Testis (tissue), 5 donors: ENCODE measurements at places on chromosomes 3 and 15. TPM values are rescaled to one million over a fixed set of nuclear protein-coding genes. Genes with fewer than 3 reads are reported as not detected.

DNA sequence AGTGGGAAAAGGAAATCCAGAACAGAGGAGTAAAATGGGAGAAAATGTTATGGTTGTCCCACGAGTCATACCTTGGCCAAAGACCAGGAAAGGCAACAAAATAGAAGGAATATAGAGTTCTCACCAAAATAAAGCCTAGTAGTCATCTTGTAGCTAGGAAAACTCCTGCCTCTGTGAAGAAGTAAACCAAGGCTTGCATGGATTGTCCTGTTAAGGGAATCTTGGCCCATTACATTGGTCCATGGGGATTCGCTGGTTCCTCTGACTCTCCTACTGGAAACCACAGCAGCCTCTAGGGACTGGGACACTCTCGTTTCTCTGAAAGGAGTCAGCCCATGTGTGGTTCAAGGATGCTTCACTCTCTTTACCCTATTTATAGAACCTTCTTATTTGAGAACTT is 62.9 kb upstream of the FNDC3B start:
- no peak overlapping the region for H3K4me3 ChIP-seq
- H3K4me1 ChIP-seq = no peaks in the 10 kb centered on the region
- H3K27me3 ChIP-seq = no peaks in the 10 kb centered on the region
- no peak overlapping the region for H3K27ac ChIP-seq

- DNase-seq = no peak
- no peak overlapping the region for H3K4me3 ChIP-seq
- H3K36me3 ChIP-seq = no peaks in the 10 kb centered on the region
- H3K27me3 ChIP-seq = no peaks in the 10 kb centered on the region
- H3K27ac ChIP-seq = no peak overlapping the region
- no peaks in the 10 kb centered on the region for H3K4me1 ChIP-seq
Measured at GRCh38 chr3:111589303-111590142, 5.6 kb downstream of the ZBED2 start.

DNA sequence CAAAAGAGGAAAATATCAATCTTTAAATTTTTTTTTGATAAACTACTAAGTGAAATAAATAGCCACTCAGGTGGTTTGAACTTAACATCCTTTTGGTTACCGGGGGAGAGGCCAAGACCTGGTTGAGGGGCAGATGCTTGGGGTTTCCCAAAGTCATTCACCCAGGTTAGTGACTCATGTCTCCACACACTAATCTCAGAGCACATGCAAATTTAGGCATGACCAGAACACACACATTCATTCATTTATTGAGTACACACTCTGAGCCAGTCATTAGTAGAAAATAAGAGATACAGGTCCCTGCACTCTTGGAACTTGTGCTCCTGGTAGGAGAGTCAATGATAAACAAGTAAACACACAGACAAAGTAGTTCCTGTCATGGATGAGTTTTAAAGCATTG is 7.3 kb downstream of the ILDR1 start:
- no peaks in the 10 kb centered on the region for H3K36me3 ChIP-seq
- peaks cover 3% of the 10 kb centered on the region for H3K4me1 ChIP-seq
- H3K27ac ChIP-seq = no peak overlapping the region
- no peak overlapping the region for H3K4me3 ChIP-seq
- H3K27me3 ChIP-seq = no peaks in the 10 kb centered on the region
- DNase-seq = no peak

DNA sequence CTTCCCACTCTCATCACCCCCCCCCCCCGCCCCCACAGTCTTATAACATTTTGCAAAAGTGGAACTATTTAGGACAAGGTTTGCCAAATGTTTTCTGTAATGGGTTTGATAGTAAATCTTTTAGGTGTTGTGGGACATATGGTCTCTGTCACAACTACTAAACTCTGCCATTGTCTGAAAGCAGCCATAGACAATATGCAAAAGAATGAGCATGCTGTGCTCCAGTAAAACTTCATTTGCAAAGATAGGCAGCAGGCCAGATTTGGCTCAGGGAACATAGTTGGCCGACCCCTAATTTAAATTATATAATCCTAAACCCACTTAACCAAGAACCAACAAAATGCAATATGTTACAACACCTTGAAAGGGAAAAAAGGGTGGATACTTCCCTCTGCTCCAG is 46.4 kb downstream of the TIPARP start:
- H3K36me3 ChIP-seq = no peaks in the 10 kb centered on the region
- H3K27ac ChIP-seq = no peak overlapping the region
- no peaks in the 10 kb centered on the region for H3K27me3 ChIP-seq
- H3K4me3 ChIP-seq = no peak overlapping the region
- DNase-seq = no peak

GRCh38 chr3:107432646-107433045 is 55.4 kb downstream of the CCDC54 start:
- peak overlapping the region; percentile 97 for H3K27ac ChIP-seq
- DNase-seq = no peak
- no peak overlapping the region for H3K4me3 ChIP-seq

- H3K4me3 ChIP-seq = no peak overlapping the region
- H3K27me3 ChIP-seq = no peaks in the 10 kb centered on the region
Measured at GRCh38 chr3:58668247-58668646, 1.7 kb upstream of the FAM3D start.

DNA sequence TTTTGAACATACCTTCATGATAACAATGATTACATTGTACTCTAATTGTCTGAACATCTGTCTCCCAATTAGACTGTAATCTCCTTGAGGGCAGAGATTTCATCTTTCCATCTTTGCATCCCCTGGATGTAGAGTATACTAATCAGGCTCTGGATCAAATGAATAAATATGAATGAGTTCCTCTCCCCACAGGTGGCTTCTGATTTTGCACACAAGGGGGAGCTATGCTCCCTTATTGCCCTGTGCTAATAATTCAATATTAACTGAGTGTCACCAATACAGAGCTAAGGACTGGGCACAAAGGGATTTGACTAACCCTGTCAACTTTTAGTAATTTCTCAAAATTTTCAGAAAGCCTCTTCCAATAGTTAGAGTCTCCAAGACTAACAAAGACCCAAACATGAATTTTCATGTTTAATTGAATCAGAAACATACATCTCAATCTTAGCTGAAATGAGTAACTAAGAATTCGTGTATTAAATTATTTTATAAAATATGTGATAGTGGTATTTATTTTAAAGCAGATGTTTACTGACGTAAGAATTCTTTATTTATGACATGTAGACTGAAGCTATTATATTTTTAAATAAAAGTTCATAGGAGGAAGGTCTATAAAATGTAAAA is 3.0 kb downstream of the DUOXA1 start:
- no peak overlapping the region for H3K27ac ChIP-seq
- H3K4me1 ChIP-seq = no peaks in the 10 kb centered on the region
- H3K27me3 ChIP-seq = no peaks in the 10 kb centered on the region
- H3K4me3 ChIP-seq = no peak overlapping the region
- no peak for DNase-seq

DNA sequence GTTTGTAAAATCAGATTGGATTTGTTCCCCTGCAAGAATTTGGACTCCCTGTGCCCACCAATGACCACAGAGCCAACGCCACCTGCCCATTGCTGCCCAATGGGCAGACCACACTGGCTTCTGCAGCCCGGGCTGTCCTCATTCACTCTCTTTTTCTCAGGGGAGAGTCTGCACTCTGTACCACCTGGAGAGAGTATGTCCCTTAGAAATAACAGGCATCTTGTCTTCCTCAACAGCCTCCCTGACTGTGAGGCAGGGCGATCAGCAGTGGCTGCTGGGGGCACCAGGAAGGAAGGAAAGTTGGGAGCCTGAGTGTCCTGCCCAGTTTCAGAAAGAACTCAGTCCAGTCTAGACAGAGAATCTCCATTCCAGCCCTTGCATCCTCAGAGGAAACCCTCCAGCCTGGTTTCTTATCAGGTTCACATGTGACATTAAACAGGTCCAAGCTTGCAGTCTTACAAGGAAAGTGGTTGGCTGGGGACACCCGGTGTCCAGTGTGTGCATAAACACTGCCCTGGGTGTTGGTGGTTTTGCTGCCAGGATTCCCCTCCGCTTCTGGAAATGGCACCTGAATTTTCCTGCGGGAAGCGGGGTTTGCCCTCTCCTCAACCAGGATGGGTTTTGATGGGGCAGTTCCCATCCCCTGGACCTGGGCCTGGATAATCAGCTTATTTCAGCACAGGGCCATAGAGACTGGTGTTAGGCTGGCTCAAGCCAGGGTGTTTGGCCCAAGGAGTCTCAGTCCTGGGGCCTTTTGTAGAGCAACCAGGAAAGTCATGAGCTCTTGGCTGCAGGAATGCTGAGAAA is 37.2 kb downstream of the SSUH2 start:
- H3K27ac ChIP-seq = no peak overlapping the region
- DNase-seq = peak; percentile 89
- no peaks in the 10 kb centered on the region for H3K36me3 ChIP-seq
- H3K4me3 ChIP-seq = no peak overlapping the region
- H3K4me1 ChIP-seq = peaks cover 9% of the 10 kb centered on the region

- H3K4me1 ChIP-seq = no peaks in the 10 kb centered on the region
- H3K36me3 ChIP-seq = no peaks in the 10 kb centered on the region
- no peaks in the 10 kb centered on the region for H3K27me3 ChIP-seq
- DNase-seq = no peak
- no peak overlapping the region for H3K4me3 ChIP-seq
- H3K27ac ChIP-seq = no peak overlapping the region
Measured at GRCh38 chr3:93906245-93906644, 67.5 kb downstream of the PROS1 start.

DNA sequence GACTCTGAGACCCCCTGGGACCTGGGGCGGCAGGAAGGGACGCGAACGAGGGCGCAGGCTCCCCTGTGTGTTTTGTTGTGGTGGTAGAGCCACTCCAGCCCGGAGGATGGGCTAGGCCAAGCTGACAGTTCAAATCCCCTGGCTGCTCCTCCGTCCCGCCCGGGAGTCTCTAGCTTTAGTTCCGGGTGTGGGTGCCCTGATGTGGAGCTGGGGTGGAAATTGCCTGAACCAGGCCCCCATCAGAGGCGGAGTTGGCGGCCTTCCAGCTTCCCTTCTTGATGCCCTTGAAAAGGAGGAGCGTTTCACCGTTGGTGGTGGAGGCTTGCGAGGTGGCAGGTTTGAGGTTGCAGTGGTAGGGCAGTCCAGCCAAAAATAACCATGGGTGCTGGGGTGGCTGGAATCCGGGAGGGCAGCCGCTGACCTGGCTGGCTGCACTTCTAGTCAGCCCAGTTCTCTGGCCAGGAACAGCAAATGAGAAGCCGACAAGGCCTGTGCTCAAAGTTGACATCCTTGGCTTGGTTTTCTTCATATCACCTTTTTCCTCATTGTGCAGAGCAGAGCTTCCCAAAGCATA is 817 bp downstream of the CLK3 start:
- peaks cover 33% of the 10 kb centered on the region for H3K4me1 ChIP-seq
- DNase-seq = peak; percentile 85
- H3K27ac ChIP-seq = peak overlapping the region; percentile 98
- H3K36me3 ChIP-seq = no peaks in the 10 kb centered on the region

GRCh38 chr3:150408221-150409124 is at the start of gene TSC22D2:
Gene TSC22D2, plus strand, starts transcription at chr3:150408298. Its CDS starts 1,053 bp downstream, at chr3:150409351.
- DNase-seq = peak; percentile 97
- peak within 1 kb of the TSS; percentile 100 for H3K27ac ChIP-seq
- no peaks in the 10 kb centered on the region for H3K36me3 ChIP-seq
- H3K4me3 ChIP-seq = peak within 1 kb of the TSS; percentile 84
- peaks cover 19% of the 10 kb centered on the region for H3K4me1 ChIP-seq

- no peaks in the 10 kb centered on the region for H3K36me3 ChIP-seq
- no peak overlapping the region for H3K4me3 ChIP-seq
- H3K4me1 ChIP-seq = peaks cover 10% of the 10 kb centered on the region
- H3K27ac ChIP-seq = no peak overlapping the region
- no peak for DNase-seq
Measured at GRCh38 chr3:32041316-32041715, 59.8 kb downstream of the ZNF860 start.

- H3K27ac ChIP-seq = no peak overlapping the region
- H3K4me1 ChIP-seq = no peaks in the 10 kb centered on the region
- H3K36me3 ChIP-seq = no peaks in the 10 kb centered on the region
Measured at GRCh38 chr3:22585911-22586310, 617.2 kb upstream of the UBE2E2 start.

GRCh38 chr3:12585970-12586369 is 29.1 kb downstream of the MKRN2 start:
- no peak for DNase-seq
- H3K36me3 ChIP-seq = peaks cover 3% of the 10 kb centered on the region
- H3K4me3 ChIP-seq = no peak overlapping the region
- no peaks in the 10 kb centered on the region for H3K4me1 ChIP-seq

DNA sequence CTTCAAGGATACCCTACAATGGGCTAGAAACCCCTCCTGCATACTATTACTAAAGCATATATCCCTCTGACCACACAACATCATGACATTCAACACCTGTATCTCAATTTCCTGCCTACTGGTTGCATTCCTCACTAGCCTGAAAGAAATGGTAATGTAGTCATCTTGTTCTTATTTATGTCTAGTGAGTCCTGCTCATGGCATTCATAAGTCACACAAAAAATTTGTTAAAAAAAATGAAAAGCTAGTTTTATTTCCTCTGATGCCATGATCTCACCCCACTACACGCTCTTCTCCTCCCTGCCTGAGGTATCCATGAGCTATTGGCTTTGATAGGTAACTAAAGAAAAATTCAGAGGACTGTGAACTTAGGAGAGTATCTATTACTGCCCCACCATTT is 284.5 kb downstream of the ZNF385D start:
- H3K27ac ChIP-seq = no peak overlapping the region
- no peaks in the 10 kb centered on the region for H3K27me3 ChIP-seq
- no peak for DNase-seq
- no peak overlapping the region for H3K4me3 ChIP-seq

GRCh38 chr3:108106031-108106430 is 15.2 kb upstream of the CD47 start:
- H3K27ac ChIP-seq = no peak overlapping the region
- no peaks in the 10 kb centered on the region for H3K27me3 ChIP-seq
- no peaks in the 10 kb centered on the region for H3K36me3 ChIP-seq
- H3K4me3 ChIP-seq = no peak overlapping the region

DNA sequence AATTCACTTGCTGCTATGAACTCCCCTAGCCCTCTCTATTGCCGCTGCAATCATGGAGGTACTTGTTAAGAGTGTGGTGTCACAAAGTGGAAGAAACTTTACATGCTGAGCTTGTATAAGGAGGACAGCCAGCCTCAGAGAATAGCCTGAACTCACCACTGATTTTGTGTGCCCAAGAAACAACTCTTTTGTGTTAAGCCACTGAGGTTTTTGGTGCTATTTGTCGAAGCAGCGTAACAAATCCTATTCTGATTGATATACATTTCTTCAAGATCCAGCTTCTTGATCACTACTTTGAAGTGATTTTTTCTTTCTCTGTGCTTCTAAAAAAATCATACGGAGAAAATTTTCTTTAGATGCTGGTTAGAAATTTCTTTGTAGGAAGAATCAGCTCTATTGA is 132.4 kb downstream of the MEIS2 start:
- no peak overlapping the region for H3K27ac ChIP-seq
- no peak overlapping the region for H3K4me3 ChIP-seq
- no peaks in the 10 kb centered on the region for H3K36me3 ChIP-seq
- no peak for DNase-seq

- no peak overlapping the region for H3K4me3 ChIP-seq
- H3K27me3 ChIP-seq = no peaks in the 10 kb centered on the region
- H3K4me1 ChIP-seq = no peaks in the 10 kb centered on the region
- no peak overlapping the region for H3K27ac ChIP-seq
Measured at GRCh38 chr3:131550562-131551465, 48.0 kb upstream of the MRPL3 start.

Gene TMEM39A
- 39.8 TPM for total RNA-seq

Gene HCN4
- total RNA-seq = 12.6 TPM

Gene GLDN
- 0.37 TPM for total RNA-seq

Gene GOLGA6L7
- total RNA-seq = 13.6 TPM

Gene CADM2
- 2.7 TPM for total RNA-seq

Gene MCCC1
- total RNA-seq = 35.9 TPM

Gene GBE1
- total RNA-seq = 23.5 TPM

Gene CCR1
- 1.8 TPM for total RNA-seq

Gene ZXDC
- 78.9 TPM for total RNA-seq

Gene SEMA6D
- total RNA-seq = 4.3 TPM

Gene TRAT1
- total RNA-seq = not detected

Gene PLCB2
- 8.8 TPM for total RNA-seq

Gene SLC22A13
- 1.5 TPM for total RNA-seq

Gene KBTBD13
- 3.4 TPM for total RNA-seq
